Stimulated activated naive CD4-positive, alpha-beta T cell treated with Interleukin-2 at 50 U/mL for 16 hours (primary cell): ENCODE measurements at places on chromosomes 11 and 22.

- DNase-seq: no peak
These were observed 421 bp upstream of the PRR33 start for GRCh38 chr11:1892116-1892515.

- DNase-seq: no peak
These were observed 15.3 kb downstream of the BPIFC start for GRCh38 chr22:32448980-32449379.

- no peak for DNase-seq
These were observed 2.9 kb downstream of the RPS3 start for GRCh38 chr11:75402002-75402773.

- DNase-seq: no peak
These were observed 38.3 kb downstream of the AMOTL1 start for GRCh38 chr11:94806419-94806818.

GRCh38 chr11:44759743-44760476, 33.1 kb downstream of the TSPAN18 start:
- no peak for DNase-seq

DNA sequence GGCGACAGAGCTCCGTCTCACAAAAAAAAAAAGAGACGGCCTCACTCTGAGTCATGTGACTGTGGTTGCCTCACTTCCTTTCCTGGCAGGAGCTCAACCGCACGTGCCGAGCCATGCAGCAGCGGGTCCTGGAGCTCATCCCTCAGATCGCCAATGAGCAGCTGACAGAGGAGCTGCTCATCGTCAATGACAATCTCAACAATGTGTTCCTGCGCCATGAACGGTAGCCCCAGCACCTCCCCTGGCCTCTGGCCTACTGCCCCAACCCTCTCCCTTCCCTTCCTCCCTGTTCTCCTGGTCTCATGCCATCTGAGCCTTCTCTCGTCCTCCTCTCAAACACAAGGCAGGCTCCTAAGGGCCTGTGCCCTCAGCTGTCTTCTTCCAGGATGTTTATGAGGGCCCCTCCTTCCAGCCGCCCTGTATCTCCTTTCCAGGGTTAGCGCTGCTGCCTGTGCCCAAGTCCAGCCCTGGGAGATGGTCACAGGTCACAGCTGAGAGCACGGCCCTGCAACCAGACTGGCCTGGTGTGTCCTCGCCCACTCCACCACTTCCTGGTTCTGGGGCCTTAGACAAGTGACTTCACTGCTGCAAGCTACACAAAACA, 30.7 kb downstream of the TOM1 start:
- DNase-seq: peak; percentile 42

GRCh38 chr11:74970852-74971395, 17.8 kb upstream of the NEU3 start:
- no peak for DNase-seq

DNA sequence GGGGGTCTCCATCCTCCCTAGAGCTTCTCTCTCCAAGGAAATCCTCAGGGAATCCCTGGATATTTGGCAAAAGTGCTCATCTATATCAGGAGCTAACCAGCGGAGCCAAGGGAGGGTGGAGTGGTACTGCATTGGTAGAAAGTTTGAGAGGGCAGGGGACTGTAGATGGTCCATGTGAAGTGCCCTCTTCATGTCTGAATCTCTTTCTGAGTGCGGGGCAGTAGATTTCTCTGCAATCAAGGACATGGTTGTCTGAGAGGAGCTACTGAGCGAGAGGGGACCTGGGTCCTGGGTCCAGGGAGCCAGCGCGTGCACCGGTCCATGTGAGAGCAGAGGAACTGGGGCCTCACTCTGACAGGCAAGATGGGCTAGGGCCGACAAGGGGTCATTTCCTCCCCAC, 701 bp downstream of the DIXDC1 start:
- no peak for DNase-seq

DNA sequence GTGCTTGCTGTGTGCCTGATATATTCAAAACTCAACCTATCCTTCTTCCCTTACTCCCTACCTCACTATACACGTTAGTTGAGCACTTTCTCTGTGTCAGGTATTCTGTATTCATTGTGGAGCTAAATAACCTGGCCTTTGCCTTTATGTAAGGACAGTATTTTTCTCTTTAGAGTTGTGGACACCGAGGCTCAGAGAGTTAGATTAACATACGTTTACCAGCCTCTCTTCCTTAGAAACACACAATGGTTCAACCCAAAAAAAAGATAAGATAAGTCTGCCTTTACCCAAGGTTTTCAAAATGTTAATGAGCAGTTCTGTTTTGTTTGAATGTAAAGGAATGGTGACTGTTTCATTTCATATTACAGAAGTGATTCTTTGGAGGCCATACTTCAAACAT, 45.0 kb downstream of the CBL start:
- DNase-seq: no peak

DNA sequence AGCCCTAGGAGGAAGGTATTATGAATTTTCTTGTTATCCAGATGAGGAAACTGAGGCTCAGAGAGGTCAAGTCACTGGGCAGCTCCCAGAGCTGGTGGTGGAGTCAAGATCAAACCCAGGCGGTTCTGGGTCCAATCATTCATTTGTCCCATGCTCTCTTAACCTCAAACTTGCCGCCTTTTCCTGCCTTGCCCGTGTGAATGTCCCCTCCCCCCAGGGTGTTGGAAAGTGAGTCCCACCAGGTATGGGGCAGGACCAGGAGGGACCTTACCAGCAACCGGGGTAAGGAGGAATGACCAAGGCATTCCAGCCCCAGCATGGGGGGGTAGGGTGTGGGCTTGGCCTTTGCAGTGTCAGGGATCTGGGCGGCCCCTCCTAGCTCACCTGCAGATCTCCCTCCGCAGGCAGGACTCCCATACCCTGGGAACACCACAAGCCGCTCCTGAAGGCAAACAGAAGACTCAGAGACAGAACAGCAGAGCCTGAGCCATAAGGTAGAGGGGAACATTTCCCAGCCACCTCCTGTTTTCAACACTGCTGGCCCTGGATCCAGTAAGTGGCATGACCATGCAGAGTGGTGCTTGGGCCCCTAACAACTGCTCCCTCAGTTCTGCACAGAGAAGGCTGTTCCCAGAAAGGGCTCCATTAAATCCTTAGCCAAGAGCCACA, 41.2 kb upstream of the SYT7 start:
- DNase-seq: no peak

DNA sequence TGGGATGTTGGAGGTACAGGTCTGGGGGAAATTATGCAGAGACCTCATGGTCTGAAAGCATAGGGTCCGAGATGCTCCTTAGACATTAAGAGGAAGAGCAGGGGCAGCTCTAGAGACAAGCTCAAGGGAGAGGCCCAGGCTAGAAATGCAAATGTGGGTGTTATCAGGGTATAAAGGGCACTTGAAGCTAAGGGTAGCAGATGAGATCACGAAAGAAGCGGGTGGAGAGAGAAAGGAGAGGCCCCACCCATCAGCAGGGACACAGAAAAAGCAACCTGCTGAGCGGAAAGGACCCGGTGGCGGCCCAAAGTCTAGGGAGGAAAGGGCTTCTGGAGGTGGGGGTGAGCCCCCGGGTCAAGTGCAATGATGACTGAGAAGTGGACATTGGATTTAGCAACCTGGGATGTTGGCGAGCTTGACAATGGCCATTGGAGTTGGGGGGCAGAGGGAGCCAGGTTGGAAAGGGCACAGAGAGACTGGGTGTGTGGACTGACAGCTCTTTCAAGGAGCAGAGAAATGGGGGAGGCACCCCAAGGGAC, 8.9 kb downstream of the TMPRSS6 start:
- no peak for DNase-seq

DNA sequence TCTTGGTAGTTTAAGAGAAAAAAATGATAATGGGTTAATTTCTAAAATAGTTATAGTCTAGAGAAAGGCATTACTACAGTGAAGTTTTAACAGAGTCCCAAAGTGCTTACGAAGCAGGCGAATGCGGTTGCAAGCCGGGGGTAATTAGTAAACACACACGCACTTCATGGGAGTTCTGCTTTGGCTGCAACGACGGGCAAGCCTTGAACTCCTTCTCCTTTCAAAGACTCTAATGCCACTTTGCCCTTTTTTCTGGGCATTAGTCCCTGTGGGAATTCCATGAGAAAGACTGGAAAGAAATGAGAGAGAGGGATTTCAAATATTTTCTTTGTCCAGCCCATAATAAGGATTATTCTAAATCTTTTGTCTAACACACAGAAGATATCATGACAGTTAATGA, 66.1 kb downstream of the TENM4 start:
- no peak for DNase-seq

DNA sequence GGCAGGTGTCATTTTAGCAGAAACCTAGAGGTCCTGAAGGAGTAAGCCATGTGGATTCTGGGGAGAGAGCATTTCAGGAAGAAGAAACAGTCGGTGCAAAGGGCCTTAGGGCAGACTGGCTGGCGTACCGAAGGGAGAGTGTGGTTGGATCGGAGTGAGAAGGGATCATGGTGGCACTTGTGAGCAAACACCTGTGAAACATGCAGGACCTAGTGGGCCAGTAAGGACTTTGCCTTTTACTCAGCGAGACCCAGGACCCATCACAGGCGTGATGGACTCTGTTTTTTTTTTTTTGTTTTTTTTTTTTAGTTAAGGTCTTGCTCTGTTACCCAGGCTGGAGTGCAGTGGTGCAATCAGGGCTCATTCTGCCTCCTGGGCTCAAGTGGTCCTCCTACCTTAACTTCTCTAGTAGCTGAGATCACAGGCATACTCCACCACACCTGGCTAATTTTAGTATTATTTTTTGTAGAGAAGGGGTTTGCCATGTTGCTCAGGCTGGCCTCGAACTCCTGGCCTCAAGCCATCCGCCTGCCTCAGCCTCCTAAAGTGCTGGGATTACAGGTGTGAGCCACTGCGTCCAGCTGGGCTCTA, 3.5 kb upstream of the TSGA10IP start:
- no peak for DNase-seq

DNA sequence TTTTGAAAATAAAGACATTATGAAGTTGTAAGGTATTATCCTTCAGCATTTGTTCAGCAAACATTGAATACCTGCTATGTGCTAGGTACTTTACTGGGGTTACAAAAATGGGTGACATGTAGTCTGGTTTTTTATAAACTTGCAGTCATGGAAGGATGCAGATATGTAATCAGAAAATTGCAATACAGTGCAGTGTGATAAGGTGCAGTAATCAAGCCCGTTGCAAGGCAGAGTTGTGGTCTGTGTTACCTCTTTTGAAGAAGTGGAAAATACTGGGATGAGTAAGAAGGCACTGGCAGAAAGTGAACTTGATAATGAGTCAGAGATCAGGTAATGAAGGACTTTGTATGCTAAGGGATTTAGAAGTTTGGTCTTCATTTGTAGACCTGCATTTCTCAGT, 8.1 kb downstream of the FBXO7 start:
- peak; percentile 2 for DNase-seq

- no peak for DNase-seq
These were observed 7.1 kb downstream of the P2RY2 start for GRCh38 chr11:73225001-73225686.

DNA sequence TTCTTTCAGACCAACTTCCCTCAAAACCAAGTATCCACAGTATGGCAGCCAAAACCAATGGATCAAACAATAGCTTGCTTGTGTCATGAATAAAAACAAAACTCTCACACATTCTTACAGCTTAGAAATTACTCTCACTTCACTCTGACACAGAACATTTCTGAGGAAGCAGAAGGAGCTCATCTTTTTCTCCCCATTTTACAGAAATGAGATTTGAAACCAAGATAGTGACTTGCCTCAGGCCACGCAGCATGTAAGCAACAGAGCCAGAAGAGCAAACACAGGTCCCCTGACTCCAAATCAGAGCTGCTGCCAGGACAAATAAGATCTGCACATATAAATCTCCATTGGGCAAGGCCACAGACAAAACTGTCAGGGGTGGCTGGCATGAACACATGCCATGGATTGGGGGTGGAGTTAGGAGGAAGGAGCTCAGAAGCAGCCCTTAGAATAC, 64.8 kb downstream of the RAB30 start:
- DNase-seq: no peak

- no peak for DNase-seq
These were observed 19.9 kb downstream of the MADD start for GRCh38 chr11:47289856-47290255.

- no peak for DNase-seq
These were observed 1.2 kb downstream of the PRG3 start for GRCh38 chr11:57379732-57380131.

- peak; percentile 34 for DNase-seq
These were observed 68.1 kb upstream of the BID start for GRCh38 chr22:17842386-17842785.

DNA sequence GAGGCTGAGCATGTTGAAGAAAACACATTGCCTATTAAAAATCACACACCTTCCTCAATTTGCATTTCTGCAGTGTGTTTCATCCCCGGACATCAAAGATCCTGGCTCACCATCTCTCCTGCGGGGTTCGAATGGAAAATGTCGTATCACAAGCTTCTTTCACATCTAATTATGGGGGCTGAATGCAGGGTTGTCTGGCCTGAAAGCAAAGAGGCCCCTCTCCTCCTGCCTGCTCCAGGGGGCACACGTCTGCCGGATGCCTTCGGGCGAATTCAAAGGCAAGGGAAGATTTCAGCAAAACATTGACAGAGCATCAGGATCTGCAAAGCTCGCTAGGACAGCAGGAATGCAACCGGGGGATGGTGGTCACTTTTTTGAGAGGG, 1447.7 kb downstream of the TBC1D22A start:
- no peak for DNase-seq

- no peak for DNase-seq
These were observed 38.0 kb downstream of the JHY start for GRCh38 chr11:122920579-122920978.

DNA sequence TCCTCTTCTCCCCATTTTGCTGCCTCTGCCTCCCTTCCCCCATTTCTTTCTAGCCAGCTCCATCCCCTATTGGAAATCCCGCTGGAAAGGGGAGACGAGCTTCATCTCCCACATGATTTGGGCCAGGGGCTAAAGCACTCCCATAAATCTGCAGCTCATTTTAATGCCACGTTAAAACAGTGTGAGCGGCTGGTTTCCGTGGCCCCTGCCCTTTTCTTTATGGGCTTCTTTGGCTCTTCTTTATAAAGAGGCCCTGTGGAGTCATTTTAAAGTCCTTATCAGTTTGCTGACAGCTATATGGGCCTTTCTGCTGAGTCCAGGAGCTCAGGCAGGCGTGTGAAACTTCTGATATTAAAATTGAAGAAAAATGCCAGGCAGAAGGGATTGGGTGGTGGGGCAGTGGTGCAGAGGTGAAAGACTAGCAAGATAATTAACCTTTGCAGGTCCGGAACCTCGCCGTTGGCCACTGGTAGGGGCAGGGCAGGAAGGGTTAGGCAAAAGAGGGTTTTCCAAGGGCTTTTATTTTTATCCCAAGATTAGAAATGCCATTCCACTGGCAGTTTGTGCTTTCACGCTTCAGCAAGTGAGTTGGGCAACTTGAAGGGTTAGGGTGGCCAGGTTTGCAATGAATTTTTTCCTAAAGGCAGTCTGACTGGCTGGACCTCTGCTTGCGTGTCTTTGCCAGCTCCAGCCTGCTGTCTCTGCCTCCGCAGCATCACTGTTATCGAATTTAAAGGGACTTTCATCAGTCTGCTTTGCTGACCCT, 44.3 kb downstream of the EXT2 start:
- DNase-seq: no peak

- no peak for DNase-seq
These were observed 61.2 kb downstream of the TBC1D22A start for GRCh38 chr22:46823654-46824053.

DNA sequence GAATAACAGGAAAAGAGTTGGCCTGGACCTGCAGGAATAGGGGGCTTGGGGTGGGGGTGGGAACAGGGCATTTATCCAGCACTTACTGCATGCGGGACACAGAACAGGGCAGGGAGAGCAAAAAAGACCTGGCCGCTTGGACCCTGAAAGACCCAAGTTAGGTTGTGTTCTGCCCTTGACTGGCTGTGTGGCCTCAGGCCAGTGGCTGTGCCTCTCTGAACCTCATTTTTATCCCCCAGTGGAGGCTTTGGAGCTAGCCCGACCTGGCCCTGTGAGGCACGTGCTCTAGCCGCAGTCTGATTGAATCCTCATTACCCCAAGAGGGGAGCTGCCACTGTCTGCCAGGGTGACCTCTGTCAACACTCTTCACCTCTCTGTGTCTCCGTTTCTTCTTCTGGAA, 68.7 kb downstream of the MN1 start:
- DNase-seq: no peak
